Stimulated activated CD4-positive, alpha-beta T cell treated with anti-CD3 and anti-CD28 coated beads, Interleukin-4, amount 100 ng/mL, for 1 hour (primary cell): ENCODE measurements at places on chromosomes 11 and 22.

GRCh38 chr11:123594921-123595320 lies 59.5 kb downstream of the SCN3B start:
- DNase-seq = no peak

- DNase-seq = no peak
Observed at GRCh38 chr11:14418801-14419417, 59.9 kb upstream of the RRAS2 start.

DNA sequence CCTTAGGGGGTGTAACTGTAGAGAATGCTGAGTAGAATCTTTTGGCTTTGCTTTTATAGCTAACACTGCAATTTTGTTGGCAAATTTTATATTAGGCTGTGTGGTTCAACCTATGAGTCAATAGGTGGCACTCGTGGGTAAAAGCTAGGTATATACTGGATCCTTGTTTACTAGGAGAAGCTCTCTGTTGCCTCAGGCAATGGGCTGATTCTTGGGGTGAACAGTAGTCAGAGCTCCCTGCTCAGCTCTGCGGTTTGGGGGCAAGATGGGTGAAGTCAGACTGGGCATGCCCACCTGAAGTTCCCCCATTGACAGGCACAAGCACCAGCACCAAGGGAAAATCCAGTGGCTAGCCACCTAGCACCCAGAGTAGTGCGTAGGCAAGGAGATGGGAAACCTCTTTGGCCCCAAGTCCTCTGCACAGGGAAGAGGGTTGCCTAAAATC lies 238.7 kb downstream of the FAM181B start:
- DNase-seq = no peak

GRCh38 chr11:30131535-30131934 lies 99.3 kb upstream of the FSHB start:
- no peak for DNase-seq

- DNase-seq = no peak
Observed at GRCh38 chr11:107996006-107996776, 12.5 kb upstream of the CUL5 start.

GRCh38 chr22:27927608-27928007 lies 8.6 kb upstream of the PITPNB start:
- no peak for DNase-seq

- no peak for DNase-seq
Observed at GRCh38 chr11:34344410-34344767, 13.4 kb downstream of the ABTB2 start.

DNA sequence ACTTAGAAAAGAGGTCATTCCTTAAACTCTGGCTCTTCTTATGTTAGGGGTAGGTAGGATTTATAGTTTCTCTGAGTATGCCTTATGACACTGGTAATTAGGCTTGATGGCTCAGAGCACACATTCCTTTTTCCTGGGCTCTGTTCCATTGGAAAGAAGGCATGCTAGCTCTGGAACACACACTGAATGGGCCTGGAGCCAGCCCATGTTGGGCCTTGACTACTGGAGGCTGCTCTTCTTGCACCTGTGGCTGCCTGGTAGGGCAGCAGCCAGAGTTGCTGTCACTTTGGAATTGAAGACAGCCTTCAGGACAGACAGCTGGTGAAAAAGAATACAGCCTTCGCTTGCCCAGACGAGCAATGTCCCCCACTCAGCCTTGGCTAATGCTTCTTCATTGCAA lies 18.2 kb downstream of the MCAM start:
- DNase-seq = no peak

DNA sequence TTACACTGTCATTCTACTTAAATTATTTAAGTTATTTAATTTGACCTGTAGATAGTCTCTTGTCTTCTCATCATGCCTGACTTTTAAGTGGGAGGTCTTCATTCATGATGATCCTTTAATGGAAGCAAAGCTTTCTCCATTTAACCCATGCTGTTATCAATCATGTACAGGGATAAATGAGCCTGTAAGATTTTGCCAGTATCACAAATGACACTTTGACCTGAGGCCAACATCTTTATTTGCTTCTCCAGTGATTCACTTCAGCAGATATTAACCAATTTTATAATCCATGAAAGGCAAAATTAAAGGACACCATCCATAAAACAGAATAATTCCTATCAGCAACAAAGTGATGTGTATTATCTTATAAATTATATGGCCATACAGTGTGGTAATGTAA lies 7.7 kb downstream of the CCDC73 start:
- no peak for DNase-seq

- DNase-seq = no peak
Observed at GRCh38 chr22:24430431-24431308, 3.3 kb downstream of the ADORA2A start.

DNA sequence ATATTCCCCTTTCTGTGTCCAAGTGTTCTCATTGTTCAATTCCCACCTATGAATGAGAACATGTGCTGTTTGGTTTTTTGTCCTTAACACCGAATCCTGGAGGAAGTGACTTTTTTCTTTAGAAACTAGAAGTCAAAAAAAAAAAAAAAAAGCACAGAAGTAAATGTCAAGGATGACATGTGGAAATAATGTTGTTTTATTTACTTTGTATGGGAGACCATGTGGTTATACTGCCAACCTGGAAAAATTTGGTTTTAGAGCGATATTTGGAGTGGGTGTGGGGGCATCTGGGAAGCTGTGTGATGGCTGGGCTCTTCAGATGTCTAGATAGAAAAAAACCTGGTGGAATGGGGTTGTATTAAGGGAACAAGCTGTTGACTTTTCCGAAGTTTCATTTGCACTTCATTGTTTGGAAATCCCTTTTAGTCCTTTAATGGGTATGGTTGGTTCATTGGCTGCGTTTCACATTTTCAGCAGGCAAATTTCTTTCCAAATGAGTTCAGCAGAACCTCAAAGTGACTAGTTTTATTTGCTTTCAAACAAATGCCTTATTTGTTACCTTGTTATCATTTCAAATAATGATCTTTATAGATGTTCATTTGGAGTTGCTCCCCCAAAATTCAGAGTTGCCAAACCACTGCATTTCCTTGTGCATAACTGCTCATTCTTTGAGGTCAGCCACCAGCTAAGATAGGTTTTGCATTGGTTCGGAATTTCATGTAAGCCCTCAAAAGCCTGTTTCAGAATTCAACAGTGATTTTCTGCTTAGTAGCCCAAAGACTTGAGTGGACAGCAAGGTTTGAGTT lies 508.2 kb downstream of the METTL15 start:
- no peak for DNase-seq

DNA sequence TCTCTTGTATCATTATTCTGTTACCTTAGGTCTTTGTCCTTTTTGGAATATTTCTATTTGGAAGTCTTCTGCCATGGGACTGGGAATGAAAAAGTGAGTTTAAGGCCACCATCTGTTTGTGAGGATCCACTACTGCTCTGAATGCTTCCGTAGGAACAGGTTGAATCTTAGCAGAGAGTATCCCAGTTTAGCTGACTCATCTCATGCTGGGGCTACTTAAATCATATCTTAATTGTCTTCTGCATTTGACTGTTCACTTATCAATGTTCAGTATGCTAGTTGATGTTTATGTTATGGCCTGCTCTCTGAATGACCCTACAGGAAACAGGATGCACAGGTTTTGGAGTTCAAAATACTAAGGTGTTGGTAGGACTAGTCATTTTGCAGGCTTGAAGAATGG lies 1.4 kb upstream of the OR52I2 start:
- DNase-seq = no peak

DNA sequence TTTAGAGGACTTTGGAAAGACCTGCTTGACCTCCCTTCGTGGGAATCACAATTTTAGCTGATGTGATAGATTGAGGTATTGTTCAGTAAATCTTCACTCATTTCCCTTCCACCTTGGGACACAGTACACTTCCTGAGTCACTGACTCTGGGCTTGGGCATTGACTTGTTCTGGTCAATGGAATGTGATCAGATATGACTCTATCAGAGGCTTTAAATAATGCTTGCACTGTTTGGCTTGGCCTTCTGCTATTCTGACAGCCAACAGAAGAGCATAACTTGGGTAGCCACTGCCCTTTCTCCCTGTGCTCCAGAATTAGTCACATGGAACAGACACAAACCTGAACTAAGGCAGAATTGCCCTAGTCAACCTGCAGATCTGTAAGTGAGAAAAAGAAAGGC lies 12.5 kb downstream of the PRR5L start:
- DNase-seq = no peak

GRCh38 chr11:898540-899190 lies 11.9 kb downstream of the CHID1 start:
- DNase-seq = no peak

DNA sequence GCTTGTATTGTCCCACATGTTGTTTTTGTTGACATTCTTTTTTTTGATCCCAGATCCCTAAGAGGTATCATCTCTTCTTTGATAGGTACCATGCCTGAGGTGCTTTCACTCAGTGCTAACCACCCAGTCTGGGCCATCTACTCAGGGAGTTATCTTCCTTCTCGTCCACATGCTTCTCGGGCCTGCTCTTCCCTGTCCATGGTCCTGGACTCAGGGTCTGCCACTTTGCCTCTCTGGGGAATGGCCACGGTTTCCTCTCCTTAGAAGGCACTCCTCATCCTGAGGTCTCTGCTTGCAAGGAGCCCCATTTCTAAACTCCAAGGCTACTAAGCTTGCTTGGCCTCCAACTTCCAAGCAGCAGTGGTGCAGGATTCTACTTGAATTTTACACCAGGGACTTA lies 227.0 kb upstream of the NCAM1 start:
- DNase-seq = no peak

DNA sequence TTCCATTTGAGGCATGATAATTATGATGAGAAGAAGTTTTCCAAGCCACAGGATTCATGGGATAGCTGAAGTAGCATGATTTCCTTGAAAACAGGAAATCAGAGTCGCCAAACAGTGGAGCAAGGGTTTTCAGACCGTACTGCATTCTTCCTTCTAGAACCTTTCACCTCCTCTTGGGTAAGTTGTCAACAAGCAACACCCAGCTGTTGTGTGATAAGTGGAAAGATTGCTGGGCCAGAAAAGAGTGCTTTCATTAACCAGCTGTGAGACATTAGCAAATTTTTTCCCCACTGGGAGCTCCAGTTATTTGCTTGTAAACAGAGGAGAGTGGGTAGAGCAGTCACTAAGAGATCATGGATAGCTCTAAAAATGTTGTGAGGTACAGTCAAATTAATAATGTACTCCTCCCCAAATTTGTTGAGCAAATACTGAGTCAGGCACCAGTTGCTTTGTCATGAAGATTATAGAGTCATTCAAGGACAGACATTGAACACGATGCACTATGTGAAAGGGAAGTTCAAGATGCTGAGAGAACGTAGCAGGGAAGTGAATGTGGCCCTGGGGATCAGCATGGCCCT lies 11.7 kb upstream of the MPEG1 start:
- no peak for DNase-seq

GRCh38 chr11:5288108-5288905 lies 13.4 kb downstream of the OR51B4 start:
- DNase-seq = no peak

DNA sequence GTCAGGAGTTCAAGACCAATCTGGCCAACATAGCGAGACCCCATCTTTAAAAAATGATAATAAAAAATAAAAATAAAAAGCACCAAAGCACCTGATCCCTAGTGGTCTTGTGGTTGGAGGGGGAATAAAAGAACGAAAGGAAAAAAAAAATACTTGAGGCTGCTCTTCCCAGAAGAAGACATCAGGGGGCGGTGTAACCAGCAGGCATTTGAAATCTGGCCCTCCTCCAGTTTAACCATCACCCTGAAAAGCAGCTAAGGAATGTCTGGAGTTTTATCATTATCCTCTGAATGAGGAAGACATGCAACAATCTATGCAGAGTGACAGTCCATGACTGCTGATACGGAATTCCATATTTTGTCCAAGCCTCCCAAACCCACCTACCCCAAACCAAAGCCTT lies 5.6 kb upstream of the KCTD17 start:
- DNase-seq = no peak

- no peak for DNase-seq
Observed at GRCh38 chr11:9397746-9398680, 13.6 kb downstream of the IPO7 start.

DNA sequence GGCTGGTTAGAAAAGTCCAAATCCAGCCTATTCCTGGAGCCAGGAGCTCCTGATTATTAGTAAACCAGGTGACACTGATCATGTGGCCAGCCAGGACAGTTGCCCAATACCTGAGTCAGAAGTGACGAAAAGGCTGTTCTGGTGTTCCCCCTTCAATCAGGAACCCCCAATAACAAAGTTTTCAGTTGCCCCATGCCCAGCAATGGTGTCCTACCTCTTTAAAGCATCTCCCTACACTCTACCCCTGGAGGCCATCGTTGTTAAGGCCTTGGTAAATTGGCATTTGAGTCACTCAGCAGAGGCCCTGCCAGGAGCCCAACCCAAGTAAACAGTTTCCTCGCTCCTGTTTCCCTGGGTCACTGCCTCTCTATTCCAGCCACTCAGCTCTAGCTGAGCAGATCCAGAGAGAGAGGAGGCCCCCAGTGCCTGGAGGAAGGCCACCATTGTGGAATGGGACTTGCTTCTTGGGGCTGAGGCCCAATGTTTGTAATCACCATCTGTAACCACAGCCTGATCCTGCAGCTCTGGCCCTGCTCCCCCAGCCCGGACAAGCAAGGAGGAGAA lies 25.0 kb downstream of the ARHGAP1 start:
- no peak for DNase-seq

- DNase-seq = no peak
Observed at GRCh38 chr22:42946546-42947198, 68.3 kb downstream of the PACSIN2 start.

- DNase-seq = no peak
Observed at GRCh38 chr11:96017856-96018255, 93.9 kb upstream of the MTMR2 start.

GRCh38 chr22:23539135-23539838 lies 40.8 kb downstream of the IGLL1 start:
- DNase-seq = peak; percentile 69

- DNase-seq = no peak
Observed at GRCh38 chr11:4644233-4644632, 451 bp downstream of the OR51E1 start.

- DNase-seq = no peak
Observed at GRCh38 chr11:115471367-115471766, 32.8 kb downstream of the CADM1 start.

GRCh38 chr22:30324014-30324730 lies 2.6 kb downstream of the TBC1D10A start:
- no peak for DNase-seq

DNA sequence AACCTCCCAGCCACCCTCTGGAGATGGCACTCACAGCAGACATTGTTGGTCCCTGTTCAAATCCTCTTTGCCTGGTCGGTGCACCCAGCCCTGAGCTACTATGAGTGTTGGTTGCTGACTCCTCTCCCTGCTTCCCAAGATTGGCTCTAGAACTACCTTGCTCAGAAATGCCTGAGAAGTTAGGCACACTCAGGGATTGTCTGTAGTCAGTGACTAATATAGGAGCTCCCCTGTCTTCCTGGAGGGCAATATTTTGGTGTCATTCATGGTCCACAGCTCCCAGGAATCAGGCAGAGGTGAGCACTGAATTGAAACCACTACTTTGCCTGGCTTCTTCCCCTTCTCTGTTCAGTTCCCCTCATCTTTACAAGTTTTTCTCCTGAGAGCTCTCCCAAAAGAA lies 325.9 kb downstream of the MIAT start:
- no peak for DNase-seq

GRCh38 chr11:67083786-67084366 lies 27.2 kb downstream of the RHOD start:
- DNase-seq = no peak
